Activated T-helper 1 cell treated with anti-CD3 and anti-CD28 coated beads, Interleukin-2, amount 50 U/mL, for 16 hours (primary cell): ENCODE measurements at places on chromosomes 5 and 9.

- DNase-seq, result no peak
Observed at GRCh38 chr9:37952731-37953130, 48.8 kb upstream of the SLC25A51 start.

DNA sequence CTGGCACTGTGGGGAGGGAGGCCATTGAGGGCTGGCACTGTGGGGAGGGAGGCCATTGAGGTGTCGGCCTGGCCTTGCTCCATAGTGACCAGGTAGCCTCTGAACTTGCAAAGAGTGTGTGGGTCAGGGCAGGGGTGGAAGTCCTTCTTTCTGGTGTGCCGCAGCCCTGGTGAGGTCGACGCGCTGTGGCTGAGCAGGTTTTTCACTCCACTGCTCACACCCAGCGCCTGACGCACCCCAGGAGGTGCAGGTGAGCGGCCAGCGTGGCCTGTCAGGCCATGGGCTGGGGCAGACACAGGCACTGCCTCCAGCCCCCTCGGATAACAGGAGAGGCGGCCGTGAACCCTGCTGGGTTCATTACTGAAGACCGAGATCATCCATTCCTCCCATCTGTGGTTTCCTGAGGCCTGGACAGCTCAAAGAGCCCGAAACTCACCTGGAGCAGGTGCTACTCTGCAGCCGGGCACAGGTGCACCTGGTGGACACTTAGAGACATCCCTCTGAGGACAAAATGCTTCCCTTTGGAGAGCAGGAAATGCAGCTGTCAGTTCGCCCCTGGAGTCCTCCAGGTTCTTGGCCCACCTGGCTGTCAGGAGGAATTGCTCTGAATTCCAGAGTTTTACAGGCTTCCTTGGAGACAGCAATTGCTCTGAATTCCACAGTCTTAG is 32.4 kb downstream of the LHX3 start:
- DNase-seq, result no peak

- no peak for DNase-seq
Observed at GRCh38 chr5:157502143-157502647, 42.2 kb downstream of the NIPAL4 start.

GRCh38 chr5:66362687-66363086 is 218.6 kb downstream of the SREK1 start:
- DNase-seq, result no peak

DNA sequence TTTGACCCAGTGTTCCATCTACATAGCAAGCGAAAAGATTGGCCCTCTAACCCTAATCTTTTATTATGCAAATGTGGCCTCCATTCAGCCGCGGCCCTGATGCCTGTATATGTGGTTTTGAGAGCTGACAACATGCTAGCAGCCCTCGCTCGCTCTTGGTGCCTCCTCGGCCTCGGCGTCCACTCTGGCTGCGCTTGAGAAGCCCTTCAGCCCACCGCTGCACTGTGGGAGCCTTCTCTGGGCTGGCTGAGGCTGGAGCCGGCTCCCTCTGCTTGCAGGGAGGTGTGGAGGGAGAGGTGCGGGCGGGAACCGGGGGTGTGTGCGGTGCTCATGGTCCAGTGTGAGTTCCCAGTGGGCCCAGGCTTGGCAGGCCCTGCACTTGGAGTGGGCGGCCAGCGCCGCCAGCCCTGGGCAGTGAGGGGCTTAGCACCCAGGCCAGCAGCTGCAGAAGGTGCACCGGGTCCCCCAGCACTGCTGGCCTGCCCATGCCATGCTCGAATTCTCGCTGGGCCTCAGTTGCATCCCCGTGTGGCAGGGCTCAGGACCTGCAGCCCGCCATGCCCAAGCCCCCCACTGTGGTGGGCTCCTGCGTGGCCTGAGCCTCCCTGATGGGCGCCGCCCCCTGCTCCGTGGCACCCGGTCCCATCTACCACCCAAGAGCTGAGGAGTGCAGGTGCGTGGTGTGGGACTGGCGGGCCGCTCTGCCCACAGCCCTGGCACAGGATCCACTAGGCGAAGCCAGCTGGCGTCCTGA is 757.5 kb upstream of the CTNND2 start:
- DNase-seq, result no peak

DNA sequence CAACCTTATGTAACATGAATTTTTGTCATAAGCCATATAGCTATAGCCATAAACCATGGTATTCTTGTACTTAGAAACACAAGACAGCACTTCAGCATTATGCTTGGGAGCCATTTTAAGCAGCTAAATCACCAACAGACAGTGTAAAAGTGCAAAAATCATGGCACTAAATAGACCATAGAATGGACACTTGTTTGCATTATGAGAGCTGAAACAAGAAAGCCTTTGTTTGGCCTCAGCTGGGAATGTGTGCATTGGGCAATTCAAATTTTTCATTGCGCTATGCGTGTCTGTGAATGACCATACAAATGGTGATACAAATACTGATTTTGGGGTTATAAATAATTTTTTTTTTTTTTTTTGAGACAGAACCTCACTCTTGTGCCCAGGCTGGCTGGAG is 23.7 kb downstream of the KDM4C start:
- DNase-seq, result no peak

- peak; percentile 91 for DNase-seq
Observed at GRCh38 chr5:141636413-141637122, at the start of the genes HDAC3 and RELL2. TSS of gene HDAC3 (minus strand) at chr5:141636849. CDS start at chr5:141636790, 59 bp downstream. TSS of gene RELL2 (plus strand) at chr5:141636997. CDS start at chr5:141638226, 1,229 bp downstream.

DNA sequence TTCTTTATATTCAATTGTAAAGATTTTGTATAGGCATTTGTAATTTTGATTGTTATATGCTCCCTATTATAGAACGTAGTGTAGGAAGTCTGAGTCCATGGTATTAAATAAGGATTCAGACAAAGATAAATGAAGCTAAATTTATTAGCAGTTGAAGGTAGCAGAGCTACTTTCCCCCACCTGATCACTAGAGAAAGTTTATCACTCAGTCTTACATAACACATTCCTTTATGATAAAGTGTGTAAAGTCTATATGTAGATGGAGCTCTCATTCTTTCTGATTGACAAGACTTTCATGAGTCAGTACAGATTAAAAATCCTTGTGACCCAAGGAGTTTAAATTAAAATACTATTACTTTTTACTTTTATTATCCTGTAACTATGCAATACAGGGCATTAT is 2.3 kb upstream of the MIER3 start:
- DNase-seq, result no peak

- DNase-seq, result no peak
Observed at GRCh38 chr9:138103849-138104206, 226.2 kb downstream of the CACNA1B start.

GRCh38 chr5:176959051-176959450 is 47.5 kb downstream of the UIMC1 start:
- no peak for DNase-seq

- no peak for DNase-seq
Observed at GRCh38 chr5:90518661-90519060, 10.7 kb downstream of the LYSMD3 start.

DNA sequence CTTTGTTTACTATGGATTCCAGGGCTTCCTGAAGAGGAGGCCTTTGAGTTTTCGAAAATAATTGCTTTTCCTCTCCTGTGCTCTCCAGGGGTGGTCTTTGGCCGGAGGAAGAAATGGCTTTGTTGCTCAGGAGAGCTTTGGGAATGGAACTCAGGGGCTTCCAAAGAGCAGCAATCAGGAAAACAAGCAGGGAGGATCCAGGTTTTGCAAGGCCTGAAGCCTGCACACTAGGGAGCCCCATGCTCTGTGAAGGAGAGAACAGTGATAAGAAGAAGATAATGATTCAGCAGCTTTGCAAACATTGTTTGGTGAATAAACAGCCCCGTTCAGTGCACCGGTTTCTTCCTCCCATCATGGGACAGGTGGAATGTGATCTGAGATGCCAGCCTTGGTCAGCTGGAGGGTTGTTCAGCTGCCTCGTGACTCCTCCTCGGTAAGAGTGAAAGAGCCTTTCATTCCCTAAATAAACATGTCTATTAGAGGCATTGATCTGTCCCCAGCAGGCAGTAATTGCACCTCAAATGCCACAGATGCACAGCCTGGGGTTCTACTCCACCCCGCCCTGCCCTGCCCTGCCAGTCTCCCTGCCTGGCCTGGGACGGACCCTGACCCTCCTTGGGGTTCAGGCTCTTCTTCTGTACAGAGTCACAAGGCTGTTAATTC is 11.5 kb upstream of the ALDH1B1 start:
- DNase-seq, result no peak

DNA sequence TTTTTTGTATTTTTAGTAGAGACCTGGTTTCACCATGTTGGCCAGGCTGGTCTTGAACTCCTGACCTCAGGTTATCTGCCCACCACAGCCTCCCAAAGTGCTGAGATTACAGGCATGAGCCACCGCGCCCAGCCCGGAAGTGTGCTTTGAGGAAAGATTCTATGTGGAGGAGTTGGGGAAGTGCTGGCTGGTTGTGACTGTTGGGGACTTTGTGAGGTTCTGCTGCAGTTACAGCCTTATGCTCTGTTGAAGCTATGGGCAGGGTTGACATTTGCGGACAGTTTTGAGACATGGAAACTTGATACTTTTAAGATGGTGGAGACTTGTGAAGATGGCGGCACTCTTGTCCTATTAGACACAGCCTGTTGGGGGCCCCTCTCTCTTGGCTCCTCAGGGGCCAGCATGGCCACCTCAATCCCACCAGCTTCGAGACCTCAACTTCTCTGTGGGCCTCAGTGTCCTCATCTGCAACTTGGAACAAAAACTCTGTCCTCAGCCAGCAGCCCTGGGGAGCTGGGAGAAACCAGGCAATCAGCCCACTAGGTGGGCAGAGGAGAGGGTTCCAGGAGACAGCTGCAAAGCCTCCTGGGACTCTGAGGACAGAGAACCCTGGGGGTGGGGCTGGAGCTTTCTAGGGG is 24.9 kb downstream of the C9orf50 start:
- no peak for DNase-seq

- DNase-seq, result no peak
Observed at GRCh38 chr5:159405611-159406031, 75.3 kb upstream of the IL12B start.

DNA sequence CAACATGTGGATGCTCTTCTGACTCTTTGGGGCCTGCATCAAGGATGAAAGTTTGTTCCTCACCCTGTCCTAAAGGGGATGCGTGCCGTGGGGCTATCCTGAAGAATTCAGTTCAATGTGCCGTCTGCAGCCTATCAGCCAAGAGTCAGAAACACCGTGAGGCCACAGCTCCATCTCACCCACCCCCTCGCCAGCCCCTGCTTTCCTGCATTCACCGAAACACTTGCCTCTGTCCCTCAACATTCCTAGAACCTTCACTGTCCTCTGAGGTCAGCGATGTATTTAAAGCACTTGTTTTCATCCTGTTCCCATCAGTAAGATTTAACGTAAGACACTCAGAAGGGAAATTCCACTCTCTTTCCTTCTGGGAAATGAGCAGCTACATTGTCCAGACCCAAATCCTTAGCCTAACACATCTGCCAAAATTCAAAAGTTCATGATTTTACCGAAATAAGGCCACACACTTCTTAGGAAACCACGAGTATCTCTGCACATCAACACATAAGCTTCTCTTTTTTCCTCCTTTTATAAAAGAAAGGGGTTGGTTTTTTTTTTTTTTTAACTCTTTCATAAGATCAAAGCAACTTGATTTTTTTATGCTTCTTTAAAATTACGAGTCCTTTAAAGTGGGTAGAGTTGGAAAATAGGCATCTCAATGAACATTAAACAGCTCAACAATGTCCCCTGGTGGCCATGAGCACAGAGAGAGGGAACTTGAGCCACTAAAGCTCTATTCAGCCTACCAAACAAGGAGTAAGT is 100.7 kb downstream of the SUSD1 start:
- DNase-seq, result peak; percentile 30

DNA sequence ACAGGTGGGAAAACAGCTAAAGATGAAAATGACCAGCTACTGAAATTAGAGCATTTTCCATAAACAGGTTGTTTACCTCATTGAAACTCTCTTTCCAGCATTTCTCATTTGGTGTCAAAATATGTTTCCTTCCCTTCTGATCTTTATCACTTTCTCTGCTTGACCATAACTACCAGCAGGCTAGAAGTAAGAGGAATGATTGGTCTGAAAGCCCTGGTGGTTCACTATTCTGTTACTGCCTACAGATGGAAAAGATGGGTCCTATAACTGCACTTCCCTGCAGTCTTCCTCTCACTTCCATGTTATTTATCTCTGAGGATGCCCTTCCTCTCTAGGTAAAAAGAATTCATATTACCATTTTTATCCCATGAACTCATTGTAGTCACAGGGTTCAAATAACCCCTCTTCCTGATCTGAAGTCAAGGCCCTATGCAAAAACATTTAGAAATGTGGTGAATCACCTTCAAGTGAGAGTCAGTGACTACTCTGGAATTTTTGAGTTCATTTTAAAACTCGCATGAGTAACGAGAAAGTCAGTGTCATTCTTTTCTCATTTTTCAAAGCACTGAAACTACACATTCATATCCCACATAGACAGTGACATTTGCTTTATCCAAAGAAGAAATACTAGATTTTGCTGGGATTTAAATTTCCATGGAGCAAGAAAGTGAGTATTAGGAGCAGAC is 51.7 kb downstream of the ZNF474 start:
- no peak for DNase-seq

- no peak for DNase-seq
Observed at GRCh38 chr5:107567901-107568671, 102.7 kb downstream of the EFNA5 start.

- DNase-seq, result no peak
Observed at GRCh38 chr9:93361995-93362394, 89.5 kb upstream of the FAM120A start.

- no peak for DNase-seq
Observed at GRCh38 chr5:56703952-56704351, 111.4 kb upstream of the MAP3K1 start.

DNA sequence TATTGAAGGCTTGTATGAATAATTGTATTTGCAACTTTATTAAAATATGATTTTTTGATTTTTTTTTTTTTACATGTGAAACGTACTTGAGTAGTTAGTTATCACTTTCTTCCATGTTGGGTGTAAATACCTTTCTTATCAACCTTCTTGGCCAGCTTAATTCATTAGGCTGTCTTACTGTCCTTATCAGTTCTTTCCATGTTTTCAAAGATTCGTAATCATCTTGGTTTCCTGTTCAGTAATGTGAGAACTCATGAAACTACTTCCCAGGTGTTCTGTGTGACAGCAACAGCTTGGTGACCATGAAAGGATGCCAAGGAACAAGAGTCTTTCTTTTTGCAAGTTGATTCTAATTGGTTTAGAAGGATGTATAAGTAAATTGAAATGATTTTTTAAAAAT is 100.0 kb downstream of the ADGRV1 start:
- no peak for DNase-seq

- DNase-seq, result peak; percentile 9
Observed at GRCh38 chr5:133944263-133945185, 23.9 kb downstream of the C5orf15 start.

GRCh38 chr9:127273326-127273725 is 8.8 kb downstream of the GARNL3 start:
- DNase-seq, result no peak

DNA sequence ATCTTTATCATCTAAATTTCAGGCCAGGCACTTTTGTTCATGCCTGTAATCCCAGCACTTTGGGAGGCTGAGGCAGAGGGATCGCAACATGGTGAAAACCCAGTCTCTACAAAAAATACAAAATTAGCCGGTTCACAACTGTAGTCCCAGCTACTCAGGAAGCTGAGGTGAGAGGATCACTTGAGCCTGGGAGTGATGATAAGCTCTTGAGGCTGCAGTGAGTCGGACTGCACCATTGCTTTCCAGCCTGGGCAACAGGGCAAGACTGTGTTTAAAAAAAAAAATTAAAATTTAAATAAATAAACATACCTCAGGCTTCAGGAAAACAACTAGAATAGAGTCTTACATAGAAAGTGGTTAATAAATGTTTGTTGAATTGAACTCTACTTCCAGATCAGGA is 147.4 kb downstream of the AGTPBP1 start:
- no peak for DNase-seq

GRCh38 chr5:150593996-150594395 is 46.5 kb upstream of the SYNPO start:
- DNase-seq, result no peak

- DNase-seq, result no peak
Observed at GRCh38 chr5:176985516-176985915, 21.1 kb downstream of the UIMC1 start.

- DNase-seq, result no peak
Observed at GRCh38 chr5:54184806-54185205, 125.6 kb downstream of the ARL15 start.
